Motor neuron (in vitro differentiated cells): ENCODE measurements at places on chromosomes 12 and 14.

GRCh38 chr14:33642080-33642479 lies 308.8 kb downstream of the EGLN3 start:
- ATAC-seq = peak; percentile 57

DNA sequence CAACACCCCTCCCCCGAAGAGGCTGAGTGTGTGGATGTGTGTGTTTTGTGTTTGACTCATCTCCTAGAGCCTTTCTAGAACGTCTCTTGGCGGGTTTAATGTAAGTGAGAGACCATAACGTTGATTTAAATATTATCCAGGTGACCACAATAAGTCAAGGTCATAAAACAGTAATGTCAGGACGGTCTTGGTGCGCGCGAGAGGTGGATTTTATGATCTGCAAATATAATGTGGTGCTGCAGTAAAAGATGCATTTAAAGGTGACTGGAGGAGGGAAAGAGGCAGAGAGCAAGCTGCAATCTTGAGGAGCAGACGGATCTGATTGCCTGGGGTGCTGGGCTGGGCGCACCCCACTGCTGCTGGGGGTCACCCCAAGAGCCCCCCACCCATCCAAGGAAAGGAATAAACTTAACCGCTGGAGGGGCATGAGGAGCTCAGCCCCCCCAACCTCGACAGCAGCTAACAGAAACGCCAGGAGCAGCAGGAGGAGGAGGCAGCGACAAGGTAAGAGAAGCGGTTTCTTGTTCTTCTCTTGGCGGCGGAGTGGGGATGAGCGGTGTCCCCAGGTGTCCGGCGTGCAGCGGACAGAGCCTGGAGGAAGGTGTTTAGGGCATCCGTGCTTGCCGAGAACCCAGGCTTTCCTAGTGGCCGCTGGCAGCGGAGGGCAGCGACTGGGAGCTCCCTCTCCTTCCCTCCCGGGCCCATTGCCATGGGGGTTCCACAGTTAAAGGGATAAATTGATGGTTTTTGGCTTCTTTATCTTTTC lies 5.5 kb downstream of the HOXC10 start:
- no peak for ATAC-seq

- no peak for ATAC-seq
Measured at GRCh38 chr14:69696204-69696527, 70.8 kb upstream of the SRSF5 start.

DNA sequence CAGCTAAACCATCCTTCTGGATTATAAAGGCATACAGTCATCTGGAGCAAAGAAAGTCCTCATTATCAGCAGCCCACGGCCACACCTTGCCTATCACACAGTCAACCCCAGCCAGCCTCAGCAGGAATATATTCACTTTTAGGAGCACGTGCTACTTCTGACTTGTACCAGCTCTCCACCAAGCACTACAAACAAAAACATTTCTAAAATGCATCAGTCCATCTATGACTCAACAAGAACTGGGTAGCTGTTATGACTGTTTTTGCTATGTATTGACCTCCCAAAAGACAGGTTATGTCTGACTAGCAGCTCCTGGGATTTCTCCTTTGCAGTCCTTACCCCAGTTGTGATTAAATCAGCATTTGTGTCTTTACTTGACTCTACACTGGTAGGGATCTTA lies 31.2 kb downstream of the NUAK1 start:
- ATAC-seq = no peak
